ENCODE measurements at places on chromosomes 11 and 22. TPM values are rescaled to one million over a fixed set of nuclear protein-coding genes. Genes with fewer than 3 reads are reported as not detected.

DNA sequence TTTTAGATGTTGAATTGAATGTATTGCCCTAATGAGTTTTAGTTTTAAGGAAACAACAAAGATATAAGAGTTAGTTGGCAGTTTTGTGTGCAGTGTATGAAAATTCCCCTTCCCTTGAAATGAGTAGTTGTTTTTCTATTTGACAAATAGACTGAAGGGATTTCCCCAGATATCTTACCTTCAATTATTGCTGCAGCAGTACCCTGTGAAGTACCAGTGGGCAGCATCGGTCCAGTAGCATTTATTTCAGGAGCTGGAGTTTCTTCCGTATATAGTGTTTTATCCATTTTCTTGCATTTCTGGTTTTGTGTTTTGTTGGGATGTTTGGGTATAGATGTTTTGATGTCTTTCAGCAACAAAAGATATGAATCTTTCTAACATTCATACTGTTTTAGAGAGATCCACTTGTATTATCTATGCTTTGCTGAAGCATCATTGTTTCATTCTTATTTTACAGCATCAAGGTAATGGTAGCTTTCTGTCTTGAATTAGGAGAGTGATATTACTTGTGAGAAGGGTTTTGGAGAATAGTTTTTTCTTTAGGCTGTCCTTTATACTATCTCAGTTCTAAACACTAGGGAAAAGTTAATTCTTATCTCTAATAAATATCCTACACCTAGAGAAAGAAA, 7.4 kb downstream of the KMT2A start:
- no peak for DNase-seq

DNA sequence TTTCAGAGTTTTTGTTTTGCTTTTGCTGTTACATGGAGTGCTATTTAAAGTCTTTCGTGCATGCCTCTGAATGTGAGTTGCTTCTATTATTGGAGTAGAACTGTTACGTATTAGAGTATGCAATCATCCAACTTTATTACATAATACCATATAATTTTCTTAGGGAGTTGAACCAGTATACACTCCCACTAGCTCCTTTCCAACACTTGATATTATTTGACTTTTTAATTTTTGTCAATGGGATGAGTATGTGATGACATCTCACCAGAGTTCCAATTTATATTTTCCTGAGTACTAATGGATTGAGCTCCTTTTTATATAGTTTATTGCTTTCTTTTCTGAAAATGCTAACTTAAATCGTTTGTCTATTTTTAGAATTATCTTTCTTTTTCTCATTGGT, 90.9 kb downstream of the GRAMD1B start:
- no peak for DNase-seq

DNA sequence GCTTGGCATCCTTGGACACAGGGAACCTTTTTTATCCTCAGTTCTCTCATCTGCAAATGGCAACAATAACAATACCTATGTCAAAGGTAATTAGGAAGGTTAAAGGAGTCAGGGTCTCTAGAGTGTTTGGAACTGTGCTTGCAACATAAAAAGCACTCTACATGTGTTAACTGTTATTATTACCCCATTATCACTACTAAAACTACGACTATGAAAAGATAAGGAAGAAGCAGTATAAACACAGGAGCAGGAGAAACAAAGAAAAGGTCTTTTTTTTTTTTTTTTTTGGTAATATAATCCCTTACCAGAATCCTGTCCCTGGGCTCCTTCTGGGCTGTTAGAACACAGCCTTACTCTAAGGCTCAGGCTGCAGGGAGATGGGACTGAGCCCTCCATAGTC, 348.2 kb downstream of the CADM1 start:
- DNase-seq, result no peak

DNA sequence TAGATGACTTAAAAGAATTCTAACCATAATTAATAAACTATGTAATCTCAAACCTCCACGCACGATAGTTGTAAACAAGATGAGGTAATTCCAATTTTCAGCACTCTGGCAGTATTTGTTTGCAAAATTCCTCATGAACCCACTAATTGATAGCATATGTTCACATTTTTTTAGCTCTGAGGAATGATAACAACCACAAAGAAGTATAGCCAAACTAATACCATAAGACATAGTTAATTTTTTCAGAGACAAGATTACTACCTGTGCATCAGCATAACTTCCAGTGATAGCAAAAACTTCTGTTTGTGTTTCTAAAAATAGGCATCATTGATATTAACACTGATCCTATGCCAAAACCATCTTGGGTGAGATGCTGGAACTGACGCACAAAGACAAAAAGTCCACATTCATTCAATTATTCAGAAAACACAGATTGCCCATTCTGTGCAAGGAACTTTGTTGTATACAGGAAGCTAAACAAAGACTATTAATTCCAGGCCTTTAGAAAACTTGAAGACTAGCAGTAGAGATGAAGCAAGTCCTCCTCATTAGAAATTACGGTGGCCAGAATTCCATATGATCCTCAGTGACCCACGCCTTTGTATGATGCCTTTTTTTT, 57.7 kb downstream of the PDGFD start:
- peak; percentile 81 for DNase-seq

DNA sequence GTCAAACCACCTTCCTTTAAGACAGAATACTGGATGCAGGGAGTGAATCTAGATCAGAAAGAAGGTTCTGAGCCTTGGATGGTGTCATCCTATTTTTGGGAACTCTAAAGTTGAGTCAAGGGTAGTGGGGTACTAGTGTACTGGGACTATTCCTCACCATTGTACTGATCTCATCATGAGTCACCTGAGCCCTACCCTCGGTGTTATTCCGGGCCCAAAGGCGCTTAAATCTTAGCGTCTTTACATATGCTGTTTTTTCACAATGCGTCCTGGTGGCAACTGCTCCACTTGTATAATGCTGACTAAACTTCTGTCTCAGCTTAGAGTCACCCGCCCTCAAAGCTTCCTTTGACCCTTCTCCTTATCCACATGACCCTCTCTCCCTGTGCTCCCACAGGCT, 25.3 kb upstream of the PATE1 start:
- no peak for DNase-seq

RIC3 gene
- not detected for polyA plus RNA-seq

RAG2 gene
- not detected for polyA plus RNA-seq

Data from BJ (cell line).